ENCODE measurements at places on chromosomes 4 and X. TPM values are rescaled to one million over a fixed set of nuclear protein-coding genes. Genes with fewer than 3 reads are reported as not detected.

DNA sequence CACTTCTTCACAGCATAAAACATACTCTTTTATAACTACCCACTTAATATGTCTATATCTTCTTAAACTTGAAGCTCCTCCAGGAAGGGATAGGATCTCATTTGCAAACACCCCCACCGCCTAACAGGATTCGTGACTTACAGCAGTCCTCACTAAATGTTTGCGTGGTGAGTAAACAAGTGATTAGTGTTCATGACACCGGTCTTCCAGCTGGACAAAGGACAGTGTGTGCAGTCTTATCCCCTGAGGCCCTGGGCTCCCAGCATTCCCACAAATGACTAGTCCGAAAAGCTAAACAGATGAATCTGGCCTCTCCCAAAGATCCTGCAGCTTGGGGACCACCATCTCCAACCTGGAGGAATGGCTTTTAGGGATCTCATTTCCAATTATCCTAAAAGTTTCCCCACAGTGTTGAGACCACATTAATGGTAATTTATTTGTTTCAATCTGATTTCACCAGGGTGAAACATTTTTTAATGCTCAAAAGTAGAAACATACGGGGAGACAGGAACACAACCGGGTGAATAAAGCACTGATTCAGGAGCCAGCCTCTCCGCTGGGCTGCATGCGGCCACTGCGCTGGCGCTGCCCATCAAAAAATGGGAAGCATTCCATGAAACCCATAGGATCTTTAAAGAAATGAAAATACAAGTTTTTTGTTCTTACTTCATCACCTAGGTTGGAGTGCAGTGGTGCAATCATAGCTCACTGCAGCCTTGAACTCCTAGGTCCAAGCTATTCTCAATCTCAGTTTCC, 69.2 kb downstream of the HADH start:
- DNase-seq, result no peak

DNA sequence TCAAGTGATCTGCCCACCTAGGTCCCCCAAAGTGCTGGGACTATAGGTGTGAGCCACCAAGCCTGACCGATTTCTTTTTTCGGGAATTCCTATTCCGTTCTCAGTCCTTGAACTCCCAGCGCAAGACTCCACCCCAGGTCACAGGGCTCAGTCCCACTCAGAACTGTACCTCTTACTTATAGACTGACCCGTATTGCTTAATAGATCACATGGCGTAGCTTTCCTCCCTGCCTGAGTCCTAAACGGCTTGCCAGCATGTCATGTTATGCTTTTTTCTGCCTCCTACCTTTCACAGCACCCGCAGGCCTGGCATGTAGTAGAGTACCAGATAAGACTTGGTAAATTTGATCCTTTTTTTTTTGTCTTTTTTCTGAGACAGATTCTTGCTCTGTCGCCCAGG, 22.4 kb downstream of the SAT1 start:
- DNase-seq, result no peak

DNA sequence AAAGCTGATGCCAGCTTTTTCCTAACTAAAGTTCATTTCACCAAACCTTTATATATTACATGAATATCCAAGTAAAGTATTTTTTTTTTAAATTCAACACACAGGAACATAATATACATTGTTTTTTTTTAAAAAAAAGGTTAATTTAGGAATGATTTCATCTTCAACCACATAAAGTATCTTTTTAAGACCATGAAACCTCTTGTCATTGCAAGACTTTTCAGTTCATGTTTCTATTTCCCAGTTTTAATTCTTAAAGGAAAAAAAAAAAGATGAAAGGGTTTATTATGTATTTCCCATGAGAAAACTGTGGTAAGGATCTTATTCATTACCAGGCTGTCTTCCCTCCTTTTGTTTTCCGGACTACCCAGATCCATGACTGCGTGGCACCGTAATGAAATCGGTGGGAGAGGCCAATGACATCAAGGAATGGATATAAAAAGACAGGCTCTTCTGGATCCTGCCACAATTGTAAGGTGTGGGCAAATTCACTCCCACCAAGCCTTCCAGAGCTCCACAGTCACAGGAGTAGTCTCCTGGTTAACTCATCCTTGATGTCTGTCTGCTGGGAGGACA, 84.7 kb upstream of the CBR4 start:
- no peak for DNase-seq

Gene ZNF630
- total RNA-seq, result 4.6 TPM

DNA sequence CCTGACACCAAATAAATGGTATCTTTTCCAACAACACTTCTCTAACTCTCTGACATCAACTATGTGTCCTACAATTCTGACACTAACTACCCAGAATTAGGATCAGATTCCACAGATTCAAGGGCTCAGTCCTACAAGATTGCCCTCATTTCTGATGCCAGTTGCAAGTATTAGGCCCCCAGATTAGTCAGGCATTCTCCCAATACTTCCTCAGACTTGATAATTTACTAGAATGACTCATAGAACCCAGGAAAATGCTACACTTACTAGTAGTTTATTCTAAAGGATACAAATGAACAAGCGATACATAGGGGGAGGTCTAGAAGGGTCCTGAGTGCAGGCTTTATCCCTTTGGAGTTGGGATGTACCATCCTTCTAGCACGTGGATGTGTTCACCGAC, 8.5 kb downstream of the TIGD2 start:
- no peak for DNase-seq

DNA sequence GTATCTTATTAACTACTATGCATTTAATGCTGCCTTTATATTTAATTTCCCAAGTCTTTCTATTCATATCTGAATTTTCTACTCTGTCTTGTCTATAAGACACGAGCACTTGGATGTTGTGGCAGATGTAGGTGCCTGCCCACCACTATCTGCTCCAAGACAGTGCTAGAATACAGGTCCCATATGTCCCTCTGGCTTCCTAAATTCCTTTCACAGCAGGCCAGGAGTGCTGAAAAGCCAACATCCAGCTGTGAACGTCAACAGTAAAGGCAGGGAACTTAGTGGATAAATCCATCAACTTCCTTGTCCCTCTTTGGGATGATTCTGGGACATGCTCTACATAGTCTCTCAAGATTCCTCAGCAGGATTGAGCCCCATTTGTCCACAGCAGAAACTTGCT, 245.1 kb upstream of the ETNPPL start:
- DNase-seq, result no peak

Gene ADH1A
- total RNA-seq, result not detected

Gene OCRL
- 13.7 TPM for total RNA-seq

DNA sequence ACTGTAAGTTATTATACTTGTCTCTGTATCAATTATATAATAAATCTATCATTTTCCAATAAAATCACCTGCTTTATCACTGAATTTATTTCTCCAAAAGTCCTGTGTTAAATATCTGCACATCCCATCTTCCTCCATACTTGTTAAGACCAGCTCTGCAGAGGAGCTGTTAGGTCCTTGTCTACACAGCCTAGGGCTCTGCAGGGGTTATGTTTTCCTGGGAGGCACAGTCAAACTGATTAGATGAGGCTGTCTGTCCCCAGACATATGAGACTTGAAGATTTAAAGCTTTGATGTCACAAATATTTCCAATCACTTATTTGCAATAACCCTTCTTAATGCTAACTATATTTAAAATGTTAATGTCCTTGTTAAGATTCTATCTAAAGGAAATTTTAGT, 446.8 kb downstream of the TRAM1L1 start:
- DNase-seq, result no peak

DNA sequence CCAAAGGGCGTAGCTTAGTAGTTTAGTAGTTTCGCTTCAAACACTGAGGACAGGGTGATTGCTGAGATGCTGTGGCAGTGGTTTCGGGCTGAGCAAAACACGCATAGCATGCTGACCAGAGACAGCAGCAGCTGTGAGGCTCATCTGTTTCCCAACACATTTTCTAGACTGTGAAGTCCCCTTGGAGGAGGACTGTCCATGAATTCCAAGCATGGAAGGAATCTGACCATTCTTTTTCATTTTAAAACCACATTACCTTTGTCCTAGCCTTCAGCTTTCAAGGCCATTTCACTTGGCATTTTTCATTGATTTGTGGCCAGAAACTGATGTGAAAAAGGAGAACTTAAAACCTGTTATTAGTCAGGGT, 240.9 kb downstream of the PALLD start:
- DNase-seq, result no peak

Gene FHDC1
- total RNA-seq, result 9.9 TPM

Gene RENBP
- total RNA-seq, result 5.2 TPM

GRCh38 chr4:86482306-86483172, 111.6 kb upstream of the PTPN13 start:
- DNase-seq, result peak; percentile 34

DNA sequence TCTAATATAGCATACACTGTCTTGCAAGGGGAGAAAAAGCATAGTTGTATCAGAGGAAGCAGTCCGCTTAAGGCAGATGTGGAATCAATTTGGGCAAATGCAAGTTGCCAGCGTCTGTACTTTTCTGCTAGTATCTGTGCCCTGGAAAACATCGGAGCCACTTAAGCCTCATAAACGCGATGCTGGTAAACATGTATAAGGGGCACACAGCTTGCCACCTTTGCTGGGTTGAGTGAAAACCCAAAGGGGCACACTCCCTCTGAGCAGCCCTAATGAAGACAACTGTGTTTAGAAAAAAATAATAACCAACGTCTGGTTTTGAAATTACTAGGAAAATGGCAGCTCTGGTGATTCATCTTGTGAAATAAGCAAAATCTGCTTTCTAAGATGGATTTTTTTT, 24.3 kb downstream of the SMIM20 start:
- no peak for DNase-seq

Gene TRMT2B
- total RNA-seq, result 12.3 TPM

Gene GRIPAP1
- total RNA-seq, result 21.0 TPM

DNA sequence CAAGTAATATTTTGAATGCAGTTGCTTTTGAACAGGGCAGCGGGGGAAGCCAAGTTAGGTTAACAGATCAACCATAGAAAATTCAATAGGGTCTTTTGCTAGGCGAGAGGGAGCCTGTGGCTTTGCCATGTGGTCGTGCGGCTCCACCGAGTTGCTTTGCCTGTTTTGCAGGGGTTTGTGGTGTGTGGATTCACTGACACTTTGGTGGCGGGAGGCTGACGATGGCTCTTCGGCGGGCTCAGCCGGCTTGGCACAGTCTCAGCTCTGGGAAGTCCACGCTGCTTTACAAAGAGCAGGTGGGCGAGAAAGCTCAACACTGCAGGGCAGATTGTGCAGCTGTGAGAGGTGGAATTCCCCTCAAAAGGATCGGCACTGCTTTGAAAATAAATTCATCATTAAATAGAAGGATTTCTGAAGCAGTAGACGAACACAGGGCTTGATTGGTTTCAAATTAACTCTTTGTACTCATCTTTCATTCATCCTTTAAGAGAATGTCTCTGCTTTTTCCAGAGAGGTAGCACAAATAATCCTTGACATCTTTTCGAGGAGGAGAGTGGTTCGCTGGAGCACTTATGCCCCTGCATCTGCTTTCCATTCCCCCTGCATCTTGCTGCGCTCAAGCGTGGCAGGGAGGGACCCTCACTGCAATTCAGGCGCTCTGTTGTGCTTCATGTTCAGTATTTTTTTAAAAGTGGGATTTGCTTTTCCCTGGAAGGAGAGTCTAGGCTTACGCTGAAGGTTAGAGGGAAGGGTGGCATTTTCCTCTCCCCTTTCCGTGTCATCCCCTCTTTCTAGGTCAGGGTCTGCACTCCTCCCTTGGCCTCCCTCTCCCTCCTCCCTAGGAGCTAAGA, 201.8 kb upstream of the LEF1 start:
- peak; percentile 38 for DNase-seq

GRCh38 chr4:38943343-38943742, 75.7 kb downstream of the FAM114A1 start:
- DNase-seq, result peak; percentile 97

DNA sequence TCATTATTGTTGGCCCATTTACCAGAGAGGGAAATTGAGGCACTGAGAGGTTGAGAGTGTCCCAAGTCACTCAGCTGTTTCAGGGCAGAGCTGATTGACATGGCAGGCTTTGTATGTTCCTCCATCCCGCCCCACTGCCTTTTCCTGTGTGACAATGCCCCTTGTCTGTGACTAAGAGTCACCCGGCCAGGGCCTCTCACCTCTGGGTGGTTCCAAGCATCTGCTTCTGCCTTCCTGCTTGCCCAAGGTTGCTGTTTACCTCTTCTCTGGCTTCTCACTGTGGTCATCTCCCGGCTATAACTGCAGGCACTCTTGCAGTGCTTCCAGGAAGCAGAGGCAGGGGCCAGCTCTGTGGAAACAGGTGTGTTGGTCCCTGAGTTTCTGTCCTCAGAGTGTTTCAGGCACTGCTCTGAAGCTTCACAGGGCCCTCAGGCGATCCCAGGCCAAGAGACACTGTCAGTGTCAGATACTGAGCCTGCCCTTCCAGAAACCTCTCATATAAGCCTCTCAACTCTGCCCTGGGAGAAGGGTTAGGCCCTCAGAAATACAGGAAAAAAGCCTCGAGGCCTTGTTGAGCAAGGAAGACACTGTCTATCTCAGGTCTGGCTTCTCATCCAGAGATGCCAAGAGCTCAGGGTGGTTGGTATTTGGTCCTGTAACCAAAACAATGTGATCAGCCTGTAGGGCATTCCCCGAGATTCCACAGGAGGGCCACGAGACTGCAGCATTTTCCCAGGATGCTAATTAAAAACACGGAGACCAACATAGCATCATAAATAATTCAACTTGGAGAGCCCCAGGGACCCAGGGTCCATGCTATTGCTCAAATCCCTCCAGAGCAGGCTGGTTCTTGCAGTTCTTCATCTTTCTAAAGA, 42.0 kb upstream of the PROM1 start:
- no peak for DNase-seq

DNA sequence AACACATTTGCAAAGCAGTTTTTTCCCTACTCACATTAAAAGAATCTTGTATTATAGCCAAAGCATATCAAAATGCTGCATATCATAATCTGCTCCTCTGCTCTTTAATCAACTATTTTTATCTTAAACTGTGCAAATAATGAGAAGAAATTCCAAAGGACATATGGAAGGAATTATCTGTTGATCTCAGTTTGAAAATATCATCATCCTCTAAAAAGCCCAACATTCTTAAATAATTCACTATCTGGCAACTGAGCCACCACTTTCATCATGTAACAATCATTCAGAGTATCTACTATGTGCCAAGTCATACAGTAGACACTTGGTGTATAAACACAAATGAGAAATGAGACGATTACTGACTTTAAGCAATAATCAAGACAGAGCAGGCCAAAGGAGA, 63.0 kb downstream of the PRSS12 start:
- peak; percentile 27 for DNase-seq

DNA sequence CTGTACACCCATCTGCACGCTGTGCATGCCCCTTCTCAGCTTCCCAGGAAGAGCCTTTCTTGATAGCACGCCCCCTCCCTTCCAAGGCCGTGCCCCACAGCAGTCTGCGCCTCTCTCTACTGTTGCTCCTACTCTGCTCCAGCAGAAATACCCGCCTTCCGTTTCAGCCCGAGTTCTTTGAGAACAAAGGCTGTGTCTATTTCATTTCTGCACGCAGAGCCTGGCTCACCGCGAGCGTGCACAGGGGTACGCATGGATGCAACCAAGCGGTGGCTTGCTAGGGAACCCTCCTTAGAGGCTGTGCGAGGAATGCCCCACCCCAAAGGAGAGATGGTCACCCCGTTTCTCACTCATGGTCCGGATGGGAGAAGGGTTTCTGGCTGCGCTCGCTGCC, 485 bp downstream of the AADAT start:
- DNase-seq, result peak; percentile 68

Gene HSFX2
- not detected for total RNA-seq

- peak; percentile 80 for DNase-seq
Measured at GRCh38 chr4:64417974-64418373, 8.7 kb upstream of the TECRL start.

Gene HSPA4L
- 11.8 TPM for total RNA-seq
